ENCODE measurements at places on chromosomes 11 and 22.
A peak's percentile ranks its signal among the peaks of the same experiment; 100 is the strongest.

- DNase-seq = no peak
Observed at GRCh38 chr11:126431401-126432064, 76.0 kb downstream of the ST3GAL4 start.

- DNase-seq = no peak
Observed at GRCh38 chr11:75073459-75074190, 23.1 kb downstream of the OR2AT4 start.

GRCh38 chr11:76552987-76553386 is 108.2 kb downstream of the EMSY start:
- no peak for DNase-seq

- no peak for DNase-seq
Observed at GRCh38 chr11:38411149-38411548, 1813.1 kb upstream of the RAG2 start.

GRCh38 chr11:77152846-77153245 is 24.8 kb downstream of the MYO7A start:
- no peak for DNase-seq

DNA sequence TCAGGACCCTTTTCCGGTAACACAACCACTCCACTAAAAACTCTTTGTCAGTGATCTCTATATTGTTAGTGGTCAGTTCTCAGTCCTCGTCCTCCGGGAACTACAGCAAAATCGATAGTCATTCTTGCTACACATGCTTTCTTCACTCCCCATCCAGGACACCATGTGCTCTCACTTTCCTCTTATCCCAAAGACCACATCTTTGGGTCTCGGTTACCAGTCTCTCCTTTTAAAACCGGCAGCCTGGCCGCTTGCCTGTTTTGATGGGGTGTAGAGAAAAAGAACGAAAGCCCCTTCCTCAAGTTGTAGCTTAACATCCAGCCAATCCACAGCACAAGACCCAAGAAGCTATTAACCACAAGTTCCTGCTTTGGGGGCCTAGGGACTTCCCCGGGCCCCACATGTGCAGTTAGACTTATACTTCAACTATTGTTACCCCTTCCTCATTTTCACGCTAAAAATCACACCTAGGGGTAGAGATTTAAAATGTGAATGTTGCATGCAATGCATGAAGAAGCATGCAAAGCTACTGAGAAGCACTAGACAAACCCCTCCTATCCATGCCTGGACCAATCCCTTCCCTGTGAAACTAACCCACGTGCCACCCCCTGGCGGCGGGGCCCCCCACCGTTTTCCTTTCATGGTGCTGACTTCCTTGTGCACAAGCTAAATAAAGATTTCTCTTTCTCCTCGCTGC is 1.5 kb upstream of the TOLLIP start:
- DNase-seq = peak; percentile 69

GRCh38 chr11:36390963-36391471 is 94.9 kb downstream of the PRR5L start:
- DNase-seq = no peak

DNA sequence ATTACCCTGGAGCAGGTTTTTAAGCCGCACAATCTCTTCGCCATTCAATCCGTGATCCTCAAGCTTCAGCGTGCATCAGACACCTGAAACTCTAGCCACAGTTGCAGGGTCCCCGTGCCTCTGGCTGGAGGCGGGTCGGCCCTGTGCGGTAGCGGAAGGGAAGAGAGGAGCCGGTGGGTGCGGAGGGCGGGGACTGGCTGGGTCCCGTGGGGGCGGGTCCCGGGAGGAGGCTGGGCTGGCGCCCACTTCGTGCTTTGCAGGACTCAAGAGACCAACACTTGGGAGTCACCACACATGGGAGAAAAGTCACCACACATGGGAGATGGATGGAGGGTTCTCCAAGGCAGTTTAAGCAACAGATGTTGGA is 772 bp downstream of the C22orf15 start:
- peak; percentile 57 for DNase-seq

GRCh38 chr22:46531581-46532175 is 5.7 kb downstream of the CELSR1 start:
- no peak for DNase-seq

DNA sequence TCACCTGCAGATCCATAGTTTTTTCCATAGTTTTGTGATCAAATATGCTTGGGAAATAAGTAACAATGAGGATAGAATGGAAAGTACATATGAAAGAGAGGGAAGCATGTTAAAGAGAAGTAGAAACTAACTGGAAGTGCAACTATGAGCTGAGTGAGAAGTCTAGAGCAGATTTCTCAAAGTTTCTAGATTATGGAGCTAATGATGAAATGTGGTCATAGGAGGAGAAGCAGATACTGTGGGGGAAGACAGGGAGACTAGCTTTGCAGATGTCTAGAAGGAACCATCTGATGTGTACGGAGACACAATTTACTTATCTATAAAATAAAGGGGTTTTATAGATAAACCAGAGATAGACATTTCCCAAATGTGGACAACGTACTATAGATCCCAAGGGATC is 37.1 kb downstream of the RELT start:
- DNase-seq = no peak

DNA sequence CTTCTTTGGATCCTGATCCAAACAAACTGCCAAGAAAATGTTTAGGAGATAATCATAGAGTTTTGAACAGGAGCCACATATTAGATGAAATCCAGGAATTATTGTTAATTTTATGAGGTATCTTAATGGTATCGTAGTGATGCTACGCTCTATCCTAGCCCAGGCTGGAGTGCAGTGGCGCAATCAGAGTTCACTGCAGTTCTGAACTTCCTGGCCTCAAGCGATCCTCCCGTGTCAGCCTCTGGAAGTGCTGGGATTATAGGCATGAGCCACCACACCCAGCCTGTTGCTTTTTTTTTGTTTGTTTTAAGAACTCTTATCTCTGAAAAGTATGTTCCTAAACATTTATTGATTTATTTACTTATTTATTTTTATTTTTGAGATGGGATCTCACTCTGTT is 2.4 kb downstream of the GSTT4 start:
- DNase-seq = no peak

DNA sequence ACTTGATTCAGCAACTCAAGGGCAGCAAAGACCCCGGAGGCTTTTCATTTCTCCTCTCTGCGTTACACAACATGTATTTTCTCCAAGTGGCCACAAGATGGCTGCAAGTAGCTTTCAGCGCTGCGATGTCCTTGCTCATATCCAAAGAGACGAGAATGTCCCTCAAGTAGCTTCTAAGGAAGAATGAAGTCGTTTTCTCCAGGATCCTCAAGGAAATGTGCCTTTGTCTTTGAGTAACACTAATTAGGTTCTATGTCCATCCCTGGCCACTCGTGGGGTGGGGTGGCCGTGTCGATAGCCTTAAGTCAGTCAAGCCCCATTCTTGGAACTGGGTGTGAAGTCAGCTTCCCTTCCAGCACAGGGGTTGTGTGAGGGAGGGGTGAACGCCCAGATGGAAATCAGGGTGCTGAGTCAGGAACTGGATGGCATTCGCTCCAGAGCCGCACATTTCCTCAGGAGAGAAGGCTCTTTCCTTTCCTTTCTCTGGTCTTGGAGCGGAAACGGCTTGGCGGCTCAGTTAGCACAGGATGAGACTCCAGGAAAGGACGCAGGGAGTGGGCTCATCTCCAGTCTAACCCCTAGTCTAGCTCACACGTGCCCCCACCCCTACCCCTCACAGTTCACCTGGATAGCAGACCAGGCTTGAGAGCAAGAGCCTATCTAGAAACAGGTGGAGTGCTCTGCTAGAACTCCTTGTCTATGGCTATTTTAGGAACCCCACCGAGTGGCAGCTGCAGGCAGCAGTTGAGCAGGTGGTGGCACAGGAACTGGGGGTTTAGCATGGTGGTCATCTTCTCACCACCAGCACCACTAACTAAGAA is 44.3 kb downstream of the NNMT start:
- DNase-seq = peak; percentile 14

GRCh38 chr22:41562461-41562860 is 1.7 kb downstream of the CSDC2 start:
- DNase-seq = no peak

DNA sequence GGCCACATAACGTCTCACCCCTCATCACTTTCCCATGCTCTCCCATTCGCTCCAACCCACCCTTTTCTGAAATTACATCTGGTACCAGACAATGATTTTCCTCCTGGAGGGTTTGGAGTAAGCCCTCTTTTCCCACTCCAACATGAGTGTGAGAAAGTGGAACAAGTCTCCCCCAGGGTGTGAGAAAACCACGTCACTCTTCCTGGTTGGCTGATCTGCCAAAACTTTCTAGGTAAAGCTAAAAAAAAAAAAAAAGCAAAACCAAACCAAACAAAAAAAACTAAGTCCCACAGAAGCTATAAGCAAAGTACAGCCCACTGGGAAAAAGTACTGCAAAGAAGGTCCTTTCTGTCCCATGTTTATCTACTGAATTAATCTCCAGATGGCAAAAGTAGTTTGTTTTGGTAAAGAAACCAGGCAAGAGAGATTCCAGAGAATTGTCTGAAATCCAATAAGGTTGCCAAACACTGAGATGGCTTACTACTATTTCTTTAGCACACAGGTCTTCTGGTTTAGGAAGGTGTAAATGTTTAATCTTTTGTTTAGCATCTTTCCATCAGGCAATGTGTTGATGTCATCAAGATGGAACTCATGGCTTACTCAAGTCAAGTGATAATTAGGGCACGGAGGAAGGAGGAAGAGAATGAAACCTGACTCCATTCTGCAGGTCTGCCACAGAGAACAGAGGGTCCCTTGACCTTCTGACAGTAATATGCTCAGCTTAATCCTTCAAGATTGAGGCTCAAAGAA is 395.6 kb downstream of the LARGE1 start:
- no peak for DNase-seq

DNA sequence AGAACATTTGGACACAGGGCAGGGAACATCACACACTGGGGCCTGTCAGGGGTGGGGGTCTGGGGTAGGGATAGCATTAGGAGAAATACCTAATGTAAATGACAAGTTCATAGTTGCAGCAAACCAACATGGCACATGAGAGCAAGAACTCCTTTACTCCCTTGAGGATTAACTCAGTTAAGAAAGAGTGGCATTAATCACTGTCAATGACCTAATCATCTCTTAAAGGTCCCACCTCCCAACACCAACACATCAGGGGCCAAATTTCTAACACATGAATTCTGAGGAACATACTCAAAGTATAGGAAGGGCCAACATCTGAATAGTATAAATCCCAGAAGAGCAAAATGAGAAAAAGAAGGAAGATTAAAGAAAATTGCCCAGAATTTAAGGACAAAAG is 272.9 kb downstream of the SWAP70 start:
- no peak for DNase-seq

DNA sequence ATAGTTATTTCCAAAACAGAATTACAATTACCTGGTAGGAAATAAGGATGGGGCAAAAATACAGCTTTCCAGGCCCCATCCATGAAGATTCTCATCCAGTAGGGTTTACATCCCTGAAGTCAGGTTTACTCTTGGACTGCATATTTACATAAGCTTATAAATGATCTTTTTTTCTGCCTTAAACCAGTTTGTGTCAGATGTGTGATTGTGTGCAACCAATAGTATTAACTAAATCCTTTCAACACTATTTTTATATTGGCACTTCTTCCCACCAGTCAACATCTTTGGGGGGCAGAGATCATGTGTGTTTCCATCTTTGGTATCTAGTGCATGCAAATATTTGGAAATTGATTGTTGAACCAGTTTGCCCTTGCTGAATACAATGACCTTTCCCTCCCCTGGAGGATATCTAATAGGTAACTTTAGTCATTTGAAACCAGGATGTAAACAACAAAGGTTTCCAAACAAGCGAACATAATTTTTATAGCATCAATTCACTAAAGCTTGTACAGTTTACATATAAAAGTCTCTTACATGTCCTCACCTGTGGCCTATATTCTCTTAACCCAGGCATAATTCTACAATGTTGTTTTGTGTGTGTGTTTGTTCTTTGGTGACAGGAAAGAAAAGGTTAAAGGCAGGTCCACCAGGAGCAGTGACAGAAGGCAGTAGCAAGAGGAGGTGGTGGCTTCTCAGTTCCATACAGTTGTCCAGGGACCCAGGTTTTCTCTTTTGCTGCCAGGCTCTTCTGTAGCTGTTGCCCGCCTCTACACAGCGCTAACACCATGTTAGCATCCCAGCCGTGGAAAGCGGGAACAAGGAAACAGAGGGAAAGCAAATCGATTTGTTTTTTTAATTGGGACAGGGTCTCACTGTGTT is 1.7 kb upstream of the ME3 start:
- DNase-seq = no peak
